Aorta (tissue), 5 donors: ENCODE measurements at places on chromosomes 4 and X. TPM values are rescaled to one million over a fixed set of nuclear protein-coding genes. Genes with fewer than 3 reads are reported as not detected.

DNA sequence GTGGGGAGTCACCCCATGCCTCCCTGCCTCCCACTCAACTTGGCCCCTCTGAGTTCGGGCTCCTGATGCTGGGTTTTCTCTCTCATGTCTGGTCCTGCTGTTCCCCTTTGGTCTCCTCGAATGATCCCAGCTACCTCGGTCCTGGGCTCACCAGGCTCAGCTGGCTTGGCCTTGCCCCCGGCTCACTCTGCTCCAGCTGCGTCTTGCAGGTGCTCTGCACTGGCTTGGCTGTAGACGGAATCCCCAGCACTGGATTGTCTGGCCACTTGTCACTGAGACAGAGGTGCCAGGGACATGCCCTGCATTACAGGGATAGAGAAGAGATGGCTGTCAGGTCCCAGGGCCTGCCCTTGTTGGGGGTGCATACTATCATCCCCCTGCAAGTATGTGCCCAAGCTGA, 41.6 kb upstream of the NYX start:
- no peak overlapping the region for H3K27ac ChIP-seq
- no peaks in the 10 kb centered on the region for H3K36me3 ChIP-seq
- no peaks in the 10 kb centered on the region for H3K4me1 ChIP-seq
- no peak for DNase-seq

- no peak for DNase-seq
- peaks cover 6% of the 10 kb centered on the region for H3K4me1 ChIP-seq
- no peaks in the 10 kb centered on the region for H3K27me3 ChIP-seq
Measured at GRCh38 chr4:173490817-173491528, 39.1 kb downstream of the HAND2 start.

DNA sequence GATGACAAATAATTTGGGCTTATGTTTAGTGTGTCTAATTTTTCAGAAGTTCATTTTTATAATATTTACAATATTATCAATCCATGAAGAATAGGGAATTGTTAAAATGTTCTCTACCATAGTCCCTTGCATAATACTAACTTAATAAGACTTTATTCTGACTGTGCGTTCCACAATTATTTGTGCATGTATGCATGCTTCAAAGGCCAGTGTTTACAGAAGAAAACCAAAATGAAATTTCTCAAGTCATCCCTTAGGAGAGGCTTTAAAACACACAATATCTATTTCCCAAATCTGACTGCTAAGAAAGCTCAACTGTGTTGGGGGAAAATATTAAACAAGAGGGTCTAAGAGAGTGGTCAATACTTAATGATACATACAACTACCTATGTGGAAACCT, 226.3 kb upstream of the ANKRD50 start:
- H3K27me3 ChIP-seq = no peaks in the 10 kb centered on the region
- H3K4me1 ChIP-seq = no peaks in the 10 kb centered on the region
- no peak overlapping the region for H3K4me3 ChIP-seq
- DNase-seq = no peak
- no peaks in the 10 kb centered on the region for H3K36me3 ChIP-seq

DNA sequence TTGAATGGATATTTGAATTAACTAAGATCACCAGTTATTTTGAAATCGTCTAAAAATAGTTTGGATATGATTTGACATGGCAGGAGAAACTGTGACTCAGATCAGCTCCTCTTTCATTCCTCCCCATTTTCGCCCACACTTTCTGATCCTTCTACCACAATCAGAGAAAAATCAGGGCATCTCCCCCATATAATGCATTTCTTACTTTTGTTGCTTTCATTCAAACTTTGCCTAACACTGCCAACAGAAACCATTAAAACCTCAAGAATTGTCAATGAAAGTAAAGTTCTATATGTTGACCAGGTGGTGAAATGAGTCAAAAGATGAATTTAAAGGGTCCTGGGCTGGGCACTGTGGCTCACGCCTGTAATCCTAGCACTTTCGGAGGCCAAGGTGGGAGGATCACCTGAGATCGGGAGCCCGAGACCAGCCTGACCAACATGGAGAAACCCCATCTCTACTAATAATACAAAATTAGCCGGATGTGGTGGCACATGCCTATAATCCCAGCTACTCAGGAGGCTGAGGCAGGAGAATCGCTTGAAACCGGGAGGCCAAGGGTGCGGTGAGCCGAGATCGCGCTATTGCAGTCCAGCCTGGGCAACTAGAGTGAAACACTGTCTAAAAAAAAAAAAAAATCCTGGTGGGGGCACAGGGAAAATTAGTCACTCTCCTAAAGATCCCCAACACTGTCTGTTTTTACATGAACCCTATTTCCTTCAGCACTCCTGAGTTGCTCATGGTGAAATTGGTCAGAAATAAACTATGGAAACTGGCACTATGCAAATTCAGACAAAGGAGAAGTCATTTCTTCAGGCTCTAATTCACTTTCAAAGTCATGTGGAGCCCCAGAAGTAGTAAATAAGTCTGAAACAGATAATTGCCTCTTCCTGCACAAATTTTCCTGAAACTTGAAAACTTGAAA, 122.8 kb upstream of the NOCT start:
- H3K4me3 ChIP-seq = no peak overlapping the region
- no peaks in the 10 kb centered on the region for H3K4me1 ChIP-seq
- H3K27me3 ChIP-seq = no peaks in the 10 kb centered on the region
- no peaks in the 10 kb centered on the region for H3K36me3 ChIP-seq
- no peak overlapping the region for H3K27ac ChIP-seq
- no peak for DNase-seq

DNA sequence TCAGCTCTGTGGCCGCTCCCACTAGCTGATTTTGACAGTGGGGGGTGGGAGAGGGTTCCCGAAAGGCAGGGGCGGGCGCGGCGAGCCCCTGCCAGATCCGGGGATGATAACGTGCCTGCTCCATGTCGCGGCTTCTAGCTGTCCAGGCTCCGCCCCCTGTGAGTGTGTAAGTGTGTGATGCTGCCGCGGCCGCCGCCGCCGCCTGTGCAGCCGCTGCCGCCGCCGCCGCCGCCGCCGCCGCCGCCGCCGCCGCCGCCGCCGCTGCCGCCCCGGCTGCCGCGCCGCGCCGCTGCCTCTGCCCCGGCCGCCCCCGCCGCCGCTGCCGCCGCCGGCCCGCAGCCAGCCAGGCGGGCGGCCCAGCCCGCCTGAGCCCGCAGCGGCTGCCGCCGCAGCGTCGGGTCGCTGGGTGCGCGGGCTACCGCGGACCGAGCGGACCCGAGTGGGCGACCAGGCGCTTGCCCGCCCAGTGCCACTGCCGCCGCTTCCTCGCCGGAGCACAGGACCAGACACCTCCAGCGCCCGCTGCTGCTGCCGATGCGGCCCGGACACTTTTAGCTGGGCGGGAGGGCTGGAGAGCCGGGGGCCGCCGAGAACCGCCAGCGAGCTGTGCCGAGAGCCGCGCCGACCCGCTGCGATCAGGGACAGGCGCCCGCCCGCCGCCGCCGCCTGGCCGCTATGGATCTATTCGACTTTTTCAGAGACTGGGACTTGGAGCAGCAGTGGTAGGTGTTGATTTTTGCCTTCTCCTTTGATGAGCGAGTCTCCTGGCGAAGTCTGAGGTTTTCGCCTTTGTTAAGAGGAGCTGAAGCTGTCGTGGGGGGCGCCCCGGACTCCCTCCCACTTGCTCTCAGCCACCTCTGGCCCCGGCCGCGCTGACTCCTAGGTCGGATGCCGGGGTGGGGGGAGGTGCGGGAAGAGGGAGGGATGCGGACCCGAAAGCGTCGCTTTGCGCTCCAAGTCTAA, at the start of gene AFF2:
Gene AFF2 (plus strand): TSS at position 195 of the 963 bp plus-strand sequence. CDS start 481 bp downstream, at position 676.
- H3K27me3 ChIP-seq = no peaks in the 10 kb centered on the region
- H3K4me3 ChIP-seq = peak within 1 kb of the TSS; percentile 37
- H3K36me3 ChIP-seq = no peaks in the 10 kb centered on the region
- peak within 1 kb of the TSS; percentile 23 for H3K27ac ChIP-seq

- no peaks in the 10 kb centered on the region for H3K27me3 ChIP-seq
- H3K4me3 ChIP-seq = no peak overlapping the region
- peak; percentile 85 for DNase-seq
- no peak overlapping the region for H3K27ac ChIP-seq
- no peaks in the 10 kb centered on the region for H3K36me3 ChIP-seq
Measured at GRCh38 chr4:1410491-1411325, 4.5 kb upstream of the NKX1-1 start.

DNA sequence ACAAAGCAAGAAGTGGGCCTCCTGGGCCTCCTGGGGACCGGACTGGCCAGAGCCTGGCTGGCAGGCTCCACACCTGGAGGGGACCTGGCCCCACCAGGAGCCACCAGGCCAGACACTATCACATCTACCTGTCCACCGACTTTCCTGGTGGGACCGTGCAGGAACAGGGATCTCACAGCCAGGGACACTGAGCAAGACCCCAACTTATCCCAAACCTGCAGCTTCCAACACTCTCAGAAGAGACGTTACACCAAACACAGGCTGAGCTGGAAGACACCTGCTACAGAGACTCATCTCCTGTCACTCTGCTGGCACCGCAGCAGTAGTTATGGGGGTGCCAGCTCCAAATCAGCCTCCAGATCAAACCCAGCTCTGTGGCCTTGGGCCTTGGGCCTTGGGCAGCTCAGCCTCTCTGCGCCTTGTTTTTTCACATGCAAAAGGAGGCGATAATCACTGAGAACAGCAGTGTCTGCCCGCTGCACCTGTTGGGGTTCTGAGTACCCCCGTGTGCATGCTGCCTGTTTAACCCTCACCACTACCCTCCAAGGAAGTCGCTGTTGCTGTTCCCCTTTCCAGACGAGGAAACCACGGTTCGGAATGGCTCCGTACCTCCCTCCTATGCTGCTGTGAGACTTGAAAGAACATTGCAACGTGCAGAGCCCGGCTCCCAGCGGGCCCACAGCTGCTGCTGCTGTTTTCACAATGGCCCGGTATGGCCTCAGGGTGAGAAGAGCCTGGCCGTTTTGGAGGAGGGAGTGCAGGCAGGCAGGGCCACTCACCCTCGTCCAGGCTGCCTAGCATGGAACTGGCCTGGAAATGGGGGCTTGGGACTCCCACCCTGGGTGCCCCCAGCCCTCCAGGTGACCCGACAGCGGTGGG, 69.6 kb downstream of the ADRA2C start:
- no peak for DNase-seq
- no peak overlapping the region for H3K4me3 ChIP-seq
- no peaks in the 10 kb centered on the region for H3K27me3 ChIP-seq
- no peaks in the 10 kb centered on the region for H3K36me3 ChIP-seq
- H3K4me1 ChIP-seq = no peaks in the 10 kb centered on the region
- no peak overlapping the region for H3K27ac ChIP-seq

GRCh38 chr4:186149872-186150271, 41.5 kb upstream of the CYP4V2 start:
- no peaks in the 10 kb centered on the region for H3K36me3 ChIP-seq
- no peaks in the 10 kb centered on the region for H3K4me1 ChIP-seq
- H3K27ac ChIP-seq = no peak overlapping the region
- no peak overlapping the region for H3K4me3 ChIP-seq

DNA sequence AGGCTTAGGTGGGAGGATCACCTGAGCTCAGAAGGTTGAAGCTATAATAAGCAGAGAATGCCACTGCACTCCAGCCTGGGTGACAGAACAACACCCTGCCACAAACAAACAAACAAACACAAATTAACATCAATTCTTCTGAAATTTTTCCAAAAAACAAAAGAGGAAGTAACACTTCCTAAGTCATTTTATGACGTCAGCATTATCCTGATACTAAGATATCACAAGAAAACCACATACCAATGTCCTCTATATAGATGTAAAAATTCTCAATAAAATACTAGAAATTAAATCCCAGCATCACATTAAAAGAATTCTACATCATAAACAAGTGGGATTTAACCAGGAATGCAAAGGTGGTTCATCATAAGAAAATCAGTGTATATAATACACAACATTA, 64.4 kb upstream of the STK26 start:
- H3K27me3 ChIP-seq = no peaks in the 10 kb centered on the region
- no peaks in the 10 kb centered on the region for H3K4me1 ChIP-seq
- H3K27ac ChIP-seq = no peak overlapping the region
- H3K36me3 ChIP-seq = no peaks in the 10 kb centered on the region

GRCh38 chrX:123186801-123187200, 2.7 kb downstream of the GRIA3 start:
- H3K27ac ChIP-seq = no peak overlapping the region
- H3K27me3 ChIP-seq = no peaks in the 10 kb centered on the region
- no peak overlapping the region for H3K4me3 ChIP-seq

- no peaks in the 10 kb centered on the region for H3K36me3 ChIP-seq
- no peaks in the 10 kb centered on the region for H3K4me1 ChIP-seq
- no peak overlapping the region for H3K4me3 ChIP-seq
- no peak for DNase-seq
- H3K27me3 ChIP-seq = no peaks in the 10 kb centered on the region
Measured at GRCh38 chr4:150960818-150961217, 54.3 kb downstream of the LRBA start.

DNA sequence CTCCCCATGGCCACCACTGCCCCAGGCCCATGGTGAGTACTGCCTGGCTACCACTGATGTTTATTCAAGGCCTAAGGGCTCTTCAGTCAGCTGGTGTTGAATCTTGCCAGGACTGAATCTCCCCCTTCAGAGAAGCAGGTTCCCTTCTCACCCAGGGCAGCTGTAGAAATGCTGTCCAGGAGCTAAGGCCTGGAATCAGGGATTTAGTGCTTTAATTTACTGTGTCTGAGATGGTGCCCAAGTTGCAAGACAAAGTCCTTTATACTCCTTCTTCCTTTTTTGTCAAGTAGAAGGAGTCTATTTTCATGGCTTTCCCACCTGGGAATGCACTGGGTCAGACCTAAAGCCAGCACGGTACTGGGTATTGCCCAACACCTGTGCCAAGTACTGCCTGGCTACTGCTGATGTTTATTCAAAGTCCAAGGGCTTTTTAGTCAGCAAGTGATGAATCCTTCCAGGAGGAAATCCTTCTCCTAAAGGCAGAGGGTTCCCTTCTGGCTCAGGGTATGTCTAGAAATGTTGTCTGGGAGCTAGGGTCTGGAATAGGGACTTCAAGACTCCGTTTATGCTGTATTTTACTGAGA, 117.6 kb upstream of the ATOH1 start:
- no peaks in the 10 kb centered on the region for H3K36me3 ChIP-seq
- no peak for DNase-seq
- no peak overlapping the region for H3K27ac ChIP-seq

DNA sequence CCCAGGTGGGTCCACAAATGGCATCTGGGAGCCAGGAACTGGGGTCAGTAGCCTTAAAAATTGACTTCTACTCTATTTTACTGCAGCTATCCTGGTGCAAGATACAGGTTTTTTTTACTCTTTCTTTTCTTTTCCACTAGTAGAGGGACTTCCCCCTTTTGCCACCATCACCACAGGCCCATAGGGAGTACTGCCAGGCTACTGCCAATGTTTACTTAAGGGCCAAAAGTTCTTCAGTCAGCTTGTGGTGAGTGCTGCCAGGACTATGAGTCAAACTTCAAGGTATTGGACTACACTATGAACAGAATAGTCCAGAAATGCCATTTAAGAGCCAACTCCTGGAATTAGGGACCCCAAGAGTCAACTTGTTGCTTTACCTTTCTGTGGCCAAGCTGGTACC, 94.7 kb downstream of the EDA2R start:
- H3K27ac ChIP-seq = no peak overlapping the region
- H3K36me3 ChIP-seq = no peaks in the 10 kb centered on the region
- no peaks in the 10 kb centered on the region for H3K4me1 ChIP-seq
- no peaks in the 10 kb centered on the region for H3K27me3 ChIP-seq
- no peak overlapping the region for H3K4me3 ChIP-seq

DUSP21 gene
- not detected for polyA plus RNA-seq

CRMP1 gene
- 0.05 TPM for polyA plus RNA-seq

UGT2B11 gene
- polyA plus RNA-seq = not detected

RAB40A gene
- polyA plus RNA-seq = 3.5 TPM

TBC1D19 gene
- 2.9 TPM for polyA plus RNA-seq

SMIM14 gene
- polyA plus RNA-seq = 28.5 TPM

FAM199X gene
- 9.3 TPM for polyA plus RNA-seq

GEMIN8 gene
- polyA plus RNA-seq = 14.3 TPM
